ENCODE measurements at places on chromosomes 1 and 21.

GRCh38 chr1:226882187-226882586 is 11.8 kb downstream of the PSEN2 start:
- DNase-seq = peak; percentile 9

GRCh38 chr1:23701996-23702395 is 10.4 kb downstream of the RPL11 start:
- no peak for DNase-seq

DNA sequence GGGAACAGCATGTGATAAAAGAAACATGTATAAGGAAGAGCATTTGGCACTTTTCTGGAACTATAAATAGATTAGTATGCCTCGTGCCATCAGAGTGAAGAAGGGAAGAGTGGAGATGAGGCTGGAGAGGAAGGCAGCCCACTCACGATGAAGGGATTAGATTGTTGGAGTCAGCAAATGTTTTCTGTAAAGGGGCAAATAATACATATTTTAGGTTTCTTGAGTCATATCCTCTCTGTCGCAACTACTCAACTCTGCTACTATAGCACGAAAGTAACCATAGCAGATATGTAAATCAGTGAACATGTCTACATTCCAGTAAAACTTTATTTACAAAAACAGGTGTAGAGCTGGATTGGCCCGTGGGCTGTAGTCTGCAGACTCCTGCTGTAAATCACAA is 147.8 kb downstream of the TENT5C start:
- no peak for DNase-seq

- DNase-seq = peak; percentile 45
Measured at GRCh38 chr1:228088586-228089498, 6.3 kb downstream of the ARF1 start.

Measured in hematopoietic multipotent progenitor cell treated with erythropoietin and hydrocortisone succinate and interleukin-3 and kit ligand, for 15 days (in vitro differentiated cells).